Sciatic nerve (tissue), 2 donors: ENCODE measurements at places on chromosomes 16 and 17. TPM values are rescaled to one million over a fixed set of nuclear protein-coding genes. Genes with fewer than 3 reads are reported as not detected.

DNA sequence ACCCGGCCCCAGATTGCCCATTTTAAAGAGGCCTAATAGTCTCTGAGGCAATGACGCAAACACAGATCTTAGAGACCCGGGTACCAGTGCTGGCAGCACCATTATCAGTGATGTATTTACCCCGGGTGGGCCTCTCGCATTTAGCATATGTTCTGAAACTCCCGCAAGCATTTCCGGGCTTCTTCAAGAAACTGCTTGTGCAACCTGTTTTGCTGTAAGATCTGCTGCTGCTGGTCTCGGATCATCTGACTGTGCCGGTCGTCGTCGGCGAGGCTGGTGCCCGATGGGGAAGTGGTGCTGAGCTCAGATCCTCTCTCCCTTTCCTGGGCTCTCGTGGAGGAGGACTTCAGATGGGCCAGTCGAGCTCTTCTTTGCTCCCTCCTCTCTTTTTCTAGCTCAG is 12.5 kb downstream of the CEP295NL start:
- DNase-seq, result no peak

Gene TTLL6
- total RNA-seq, result 0.27 TPM

DNA sequence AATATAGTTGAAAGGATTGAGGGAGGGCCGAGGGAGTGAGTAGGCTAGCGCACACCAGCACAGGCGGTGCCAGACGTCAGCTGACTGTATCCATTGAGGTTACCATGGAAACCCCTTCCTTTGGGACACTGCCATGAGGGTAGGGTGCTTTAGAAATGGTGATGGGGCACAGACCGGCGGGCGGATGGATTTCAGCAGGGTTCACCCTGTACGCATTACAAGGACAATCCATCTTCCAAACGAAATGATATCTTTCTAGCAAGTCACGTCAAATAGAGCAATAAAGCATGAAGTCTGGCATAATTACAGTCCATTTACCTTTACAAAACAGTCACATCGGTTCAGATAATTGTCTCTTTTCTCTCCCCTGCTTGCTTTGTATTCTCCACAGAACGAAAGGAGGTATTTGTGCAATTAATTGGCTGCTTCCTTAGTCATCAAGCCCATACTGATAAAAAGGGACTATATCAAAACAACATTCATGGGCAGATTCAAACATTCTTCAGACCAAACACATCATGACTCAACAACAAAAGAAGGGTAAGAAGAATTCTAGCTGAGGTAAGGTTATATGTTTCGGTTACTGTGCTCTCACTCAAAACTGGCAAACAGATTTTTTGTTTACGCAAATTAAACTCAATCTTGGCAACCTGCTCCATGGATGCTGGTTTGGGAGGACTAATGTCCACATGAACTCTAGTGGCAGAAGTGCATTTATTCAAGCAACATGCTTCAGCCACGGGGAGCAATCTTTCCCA is 140.6 kb downstream of the CDK5R1 start:
- no peak for DNase-seq

DNA sequence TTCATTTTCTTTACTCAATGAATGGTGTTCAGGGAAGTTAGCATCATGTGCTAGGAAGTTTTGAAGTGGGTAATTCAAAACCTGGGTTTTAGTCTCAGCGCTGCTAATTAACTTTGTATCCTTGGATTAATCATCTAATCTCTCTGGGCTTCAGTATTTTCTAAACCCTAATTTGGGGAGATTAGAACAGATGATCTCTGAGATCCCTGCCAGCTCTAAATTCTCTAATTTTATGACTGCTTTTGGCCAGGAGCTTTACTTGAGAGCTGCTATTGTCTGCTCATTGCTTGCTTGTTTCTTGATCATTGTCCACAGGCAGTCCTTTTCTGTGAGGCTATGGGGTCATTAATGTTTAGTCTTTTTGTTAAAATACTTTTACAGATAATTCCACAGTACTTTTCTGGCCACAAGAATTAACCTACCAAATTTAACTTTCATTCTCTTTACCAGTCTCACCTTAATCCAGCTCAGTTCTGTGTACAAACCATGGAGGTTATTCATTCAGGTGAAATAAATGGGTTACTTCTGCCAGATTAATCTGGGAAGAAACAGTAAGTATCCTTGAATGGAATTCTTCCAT is 28.4 kb upstream of the VWA3A start:
- DNase-seq, result no peak

Gene COQ9
- 31.2 TPM for total RNA-seq

- no peak for DNase-seq
These were observed 76.0 kb downstream of the EMP2 start for GRCh38 chr16:10504404-10504885.

- no peak for DNase-seq
These were observed 312.5 kb downstream of the GRIN2A start for GRCh38 chr16:9869776-9870175.

DNA sequence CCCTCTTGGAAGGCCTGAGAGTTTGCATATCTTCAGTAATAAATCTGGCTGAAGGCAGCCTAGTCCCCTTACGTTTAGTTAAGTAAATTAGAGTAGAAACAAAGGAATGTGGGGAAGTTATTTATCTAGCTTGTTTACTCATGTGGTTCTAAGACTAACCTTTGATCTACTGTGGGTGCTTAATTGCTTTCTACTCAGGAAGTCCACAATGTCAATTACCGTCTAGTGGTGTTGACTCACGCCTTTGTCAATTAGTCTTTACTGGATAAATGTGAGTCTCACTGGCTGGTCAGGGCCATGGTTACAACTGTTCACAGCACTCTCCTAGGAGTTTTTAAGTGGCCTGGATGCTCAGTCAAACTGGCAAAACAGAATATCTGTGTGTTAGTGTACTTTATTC is 2338.4 kb downstream of the TP53TG3F start:
- DNase-seq, result no peak

Gene KRT24
- 0.53 TPM for total RNA-seq

DNA sequence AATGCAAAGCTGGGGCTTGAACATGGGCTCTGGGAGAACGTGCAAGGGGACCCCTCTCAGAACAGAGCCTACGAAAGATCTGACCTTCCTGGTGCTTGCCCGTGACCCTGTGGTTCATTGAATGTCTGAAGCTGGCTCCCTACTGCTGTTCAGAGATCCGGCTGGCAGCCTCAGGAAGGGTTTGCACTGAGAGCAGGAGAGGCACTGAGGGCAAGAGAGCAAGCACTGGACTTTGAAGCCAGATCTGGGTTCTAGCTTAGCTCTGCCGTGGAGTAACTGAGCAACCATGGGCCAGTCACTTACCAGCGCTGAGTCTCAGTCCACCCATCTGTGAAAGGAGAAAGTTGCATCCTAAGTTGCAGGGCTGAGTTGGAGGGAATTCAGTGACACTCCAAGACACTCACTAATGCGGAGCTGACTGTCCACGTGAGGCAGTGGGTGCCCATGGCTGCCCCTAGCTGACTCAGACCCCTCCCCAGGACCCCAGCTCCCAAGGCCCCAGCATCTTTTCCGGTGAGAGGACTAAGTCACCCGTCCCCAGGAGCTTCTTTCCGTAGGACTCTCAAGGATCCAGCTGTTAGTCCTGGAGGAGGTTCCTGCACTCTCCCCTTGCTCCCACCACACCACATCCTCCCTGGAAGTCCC is 41.3 kb downstream of the BEAN1 start:
- peak; percentile 22 for DNase-seq

Gene ADAP2
- total RNA-seq, result 26.9 TPM

DNA sequence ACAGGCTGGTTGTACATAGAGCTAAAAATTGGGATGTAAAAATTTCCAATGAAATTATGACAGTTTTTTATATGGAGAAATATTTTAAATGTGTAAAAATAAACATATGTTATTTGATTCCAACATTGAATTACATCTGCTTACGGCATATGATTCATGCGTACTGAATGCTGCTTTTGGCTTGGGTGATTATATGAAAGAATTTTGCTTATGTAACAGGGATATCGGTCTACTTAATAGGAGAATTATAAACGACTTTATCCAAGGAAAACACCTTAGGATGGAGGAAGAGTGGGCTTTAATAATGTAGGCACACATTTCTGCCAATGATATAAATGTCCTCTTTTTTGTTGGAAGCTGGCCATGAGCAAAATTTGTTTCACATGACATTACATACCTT is 197.3 kb upstream of the GOT2 start:
- DNase-seq, result no peak

Gene TBC1D3I
- total RNA-seq, result 0.36 TPM

Gene ACAP1
- 38.3 TPM for total RNA-seq

- DNase-seq, result no peak
These were observed 10.2 kb upstream of the CENPT start for GRCh38 chr16:67857547-67858233.

DNA sequence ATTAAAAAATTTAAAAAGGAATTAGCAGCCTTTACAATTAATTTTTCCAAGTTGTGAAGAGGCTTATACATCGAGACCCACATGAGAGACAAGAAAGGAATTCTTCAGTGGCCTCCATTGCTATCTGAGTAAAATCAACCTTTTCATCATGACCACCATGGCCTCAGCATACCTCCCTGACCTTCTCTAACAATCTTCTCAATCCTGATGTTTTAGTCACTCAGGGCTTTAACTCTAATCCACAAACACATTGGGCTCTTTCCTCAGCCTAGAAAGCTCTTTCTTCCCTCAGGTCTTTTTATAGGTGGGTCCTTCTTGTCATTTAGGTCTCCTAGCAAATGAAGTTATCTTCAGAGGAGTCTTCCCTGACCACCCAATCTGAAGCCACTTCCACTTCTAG is 46.4 kb downstream of the SPOP start:
- DNase-seq, result no peak

Gene HBM
- 10.4 TPM for total RNA-seq

Gene MT1E
- total RNA-seq, result 44.7 TPM

Gene CSH1
- total RNA-seq, result not detected

Gene KRT32
- 0.67 TPM for total RNA-seq

Gene HOXB6
- total RNA-seq, result 6.3 TPM

- no peak for DNase-seq
These were observed 278.5 kb downstream of the CEP112 start for GRCh38 chr17:65913326-65913850.

DNA sequence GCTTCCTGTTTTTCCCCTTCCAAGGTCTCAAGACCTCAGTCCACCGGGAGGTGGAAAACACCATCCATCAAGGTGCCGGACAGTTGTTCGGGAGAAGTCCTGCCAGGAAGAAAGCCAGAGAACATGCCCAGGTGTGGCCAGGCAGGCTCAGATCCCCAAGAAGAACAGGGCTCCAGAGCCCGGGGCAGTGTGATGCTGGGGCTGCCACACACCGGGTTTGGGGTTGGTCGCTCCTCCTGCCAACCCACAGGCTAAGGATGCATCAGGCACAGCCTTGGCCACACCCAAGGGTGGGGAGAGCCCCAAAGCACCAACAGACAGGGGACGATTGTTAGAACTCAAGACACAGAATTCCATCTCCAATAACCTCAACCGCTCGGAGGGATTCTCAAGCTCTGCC is 19.7 kb downstream of the ZFHX3 start:
- DNase-seq, result peak; percentile 49

DNA sequence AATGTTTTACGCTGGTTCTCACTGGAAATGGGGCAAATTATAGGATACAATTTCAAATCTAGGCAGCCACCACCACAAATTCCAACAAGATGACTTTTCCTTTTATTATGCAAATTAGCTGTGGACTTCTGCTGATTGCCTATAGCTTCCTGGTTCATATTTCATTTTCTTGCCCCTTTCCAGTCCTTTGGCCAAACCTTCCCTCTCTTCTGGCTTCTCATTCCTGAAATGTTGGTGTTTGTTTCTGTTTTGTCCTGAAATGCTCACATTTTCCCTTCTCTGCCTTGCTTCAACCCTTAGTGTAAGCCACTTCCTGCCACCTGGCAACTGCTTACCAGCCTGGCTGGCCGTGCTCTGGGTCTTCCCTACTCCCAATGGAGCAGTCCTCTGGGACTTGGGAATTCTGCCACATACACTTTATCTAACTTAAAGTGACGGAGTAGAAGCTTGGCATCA is 14.0 kb downstream of the PRSS54 start:
- DNase-seq, result no peak
